ENCODE measurements at places on chromosomes 6 and 20.

DNA sequence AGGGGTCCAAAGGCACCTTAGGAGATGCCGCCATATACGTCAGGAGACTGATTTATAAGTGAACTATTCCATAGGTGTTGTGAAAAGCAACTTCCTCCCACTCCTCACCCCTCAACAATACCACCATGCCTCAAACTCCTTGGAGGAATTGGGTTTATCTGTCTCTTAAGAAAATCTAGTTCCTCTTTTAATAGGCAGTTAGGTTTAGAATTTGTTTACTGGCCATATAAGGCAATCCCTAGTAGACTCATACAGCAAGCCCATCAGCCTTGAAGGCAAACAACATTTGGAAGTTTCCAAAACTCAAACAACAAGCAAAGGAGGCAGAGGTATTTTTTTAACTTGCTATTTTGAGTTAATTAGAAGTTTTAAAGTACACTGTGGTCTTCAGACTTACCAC, 66.1 kb downstream of the PRND start:
- DNase-seq = no peak

DNA sequence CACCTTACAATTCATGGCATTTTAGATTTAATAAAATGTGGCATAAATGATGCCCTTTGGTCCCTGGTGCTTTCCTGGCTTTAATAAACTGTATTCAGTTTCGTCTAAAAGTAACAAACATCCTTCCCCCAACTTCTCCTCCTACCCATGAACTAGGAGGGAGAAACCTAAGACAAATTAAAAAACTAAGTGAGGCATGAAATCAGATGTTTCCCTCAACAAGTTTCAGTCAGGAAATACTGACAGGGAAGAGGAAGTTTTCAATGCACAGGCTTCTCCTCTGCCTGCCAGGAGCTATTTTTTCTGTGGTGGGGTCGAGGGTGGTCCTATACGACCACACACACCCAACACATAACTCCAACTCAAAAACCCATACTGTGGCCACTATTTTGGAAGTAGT, 10.0 kb downstream of the HBS1L start:
- DNase-seq = no peak

- no peak for DNase-seq
Measured at GRCh38 chr6:45586216-45587171, 208.8 kb upstream of the SUPT3H start.

GRCh38 chr6:169045486-169045885, 208.2 kb downstream of the THBS2 start:
- DNase-seq = no peak

- no peak for DNase-seq
Measured at GRCh38 chr6:28167068-28167467, 25.4 kb downstream of the ZKSCAN8 start.
